Stimulated activated CD8-positive, alpha-beta memory T cell treated with anti-CD3 and anti-CD28 coated beads, Interleukin-15, amount 100 ng/mL, for 1 hour (primary cell): ENCODE measurements at places on chromosomes 5 and 9.

DNA sequence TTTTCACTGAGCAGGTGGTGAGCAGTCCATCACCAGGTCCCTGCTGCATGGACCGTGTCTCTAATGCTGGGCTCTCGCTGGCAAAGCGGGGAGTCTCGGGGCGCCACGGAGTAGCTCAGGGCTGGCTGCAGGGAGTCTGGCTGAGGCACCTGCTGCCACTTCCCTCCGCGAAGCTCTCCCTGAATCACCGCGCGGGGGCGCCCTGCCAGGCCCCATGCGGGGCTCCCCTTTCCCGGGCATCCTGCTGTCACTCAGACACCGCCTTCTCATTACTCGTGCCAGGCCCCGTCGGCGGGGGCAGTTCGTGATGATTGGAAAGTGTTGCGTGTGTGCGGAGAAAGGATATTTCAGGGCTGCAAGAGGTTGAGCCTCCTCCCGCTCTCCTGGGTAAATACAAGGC, 335.8 kb downstream of the IRX2 start:
- DNase-seq = no peak

DNA sequence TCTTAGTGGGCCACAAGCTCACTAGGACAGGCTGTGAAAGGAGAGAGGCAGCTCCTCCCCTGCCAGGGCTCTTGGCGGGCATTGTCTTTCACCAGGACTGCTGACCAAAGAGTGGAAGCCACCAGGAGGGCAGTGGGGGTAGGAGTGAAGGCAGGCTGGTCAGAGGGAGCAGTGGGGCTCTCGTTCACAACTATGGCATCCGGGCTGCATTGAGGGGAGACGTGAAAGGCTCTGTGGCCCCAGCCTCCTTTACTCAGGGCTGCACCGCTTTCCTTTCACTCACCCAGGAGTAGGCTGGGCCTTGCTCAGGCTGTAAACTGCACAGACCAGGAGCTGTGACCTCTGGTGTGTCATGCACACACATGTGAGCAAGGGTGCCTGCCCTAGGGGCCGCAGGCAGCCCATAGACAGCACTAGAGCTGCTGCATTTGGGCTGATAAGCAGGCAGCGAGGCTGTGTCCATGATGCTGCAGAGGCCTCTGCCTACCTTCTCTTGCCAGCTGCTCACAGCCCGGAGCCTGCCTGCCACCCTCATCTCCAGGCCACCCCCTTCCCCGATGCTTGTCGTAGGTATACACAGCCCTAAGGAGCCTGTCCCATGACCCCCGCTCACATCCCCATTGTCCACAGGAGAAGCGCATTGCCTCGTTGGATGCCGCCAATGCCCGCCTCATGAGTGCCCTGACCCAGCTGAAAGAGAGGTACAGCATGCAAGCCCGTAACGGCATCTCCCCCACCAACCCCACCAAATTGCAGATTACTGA, 130.4 kb downstream of the DAB2IP start:
- no peak for DNase-seq

DNA sequence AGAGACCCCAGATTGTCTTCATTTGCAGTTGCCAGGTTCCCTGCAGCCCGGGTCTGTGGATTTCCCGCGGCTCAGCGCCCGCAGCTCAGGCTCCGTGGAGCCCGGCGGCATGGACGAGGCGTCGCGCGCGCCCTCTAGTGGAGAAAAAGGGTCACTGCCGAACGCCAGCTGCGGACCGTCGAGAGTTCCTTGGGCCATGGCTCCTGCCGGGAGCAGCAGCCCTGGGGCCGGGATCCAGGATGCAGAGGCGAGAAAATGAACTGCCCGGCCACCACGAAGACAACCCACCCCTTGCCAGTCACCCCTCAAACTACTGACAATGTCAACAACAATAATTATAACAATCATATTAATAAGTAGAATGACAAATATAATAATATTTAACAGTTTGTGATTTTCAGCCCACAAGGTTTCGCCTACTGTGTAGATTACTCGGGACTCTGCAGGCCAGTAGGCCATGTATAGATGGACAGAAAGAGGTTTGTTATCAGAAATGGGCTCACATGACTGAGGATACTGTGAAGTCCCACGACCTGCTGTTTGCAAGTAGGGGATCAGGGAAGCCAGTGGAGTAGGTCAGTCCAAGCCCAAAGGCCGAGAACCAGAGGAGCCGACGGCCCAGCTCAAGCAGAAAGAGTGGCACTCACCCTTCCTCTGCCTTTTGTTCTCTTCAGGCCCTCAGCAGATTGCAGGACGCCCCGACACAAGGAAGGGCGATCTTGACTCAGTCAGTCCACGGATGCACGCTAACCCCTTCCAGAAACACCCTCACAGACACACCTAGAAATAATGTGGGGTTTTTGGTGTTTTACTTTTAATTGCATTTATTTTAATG, 43.1 kb downstream of the BOD1 start:
- peak; percentile 32 for DNase-seq

- no peak for DNase-seq
Observed at GRCh38 chr5:80705801-80706200, 51.0 kb upstream of the DHFR start.

DNA sequence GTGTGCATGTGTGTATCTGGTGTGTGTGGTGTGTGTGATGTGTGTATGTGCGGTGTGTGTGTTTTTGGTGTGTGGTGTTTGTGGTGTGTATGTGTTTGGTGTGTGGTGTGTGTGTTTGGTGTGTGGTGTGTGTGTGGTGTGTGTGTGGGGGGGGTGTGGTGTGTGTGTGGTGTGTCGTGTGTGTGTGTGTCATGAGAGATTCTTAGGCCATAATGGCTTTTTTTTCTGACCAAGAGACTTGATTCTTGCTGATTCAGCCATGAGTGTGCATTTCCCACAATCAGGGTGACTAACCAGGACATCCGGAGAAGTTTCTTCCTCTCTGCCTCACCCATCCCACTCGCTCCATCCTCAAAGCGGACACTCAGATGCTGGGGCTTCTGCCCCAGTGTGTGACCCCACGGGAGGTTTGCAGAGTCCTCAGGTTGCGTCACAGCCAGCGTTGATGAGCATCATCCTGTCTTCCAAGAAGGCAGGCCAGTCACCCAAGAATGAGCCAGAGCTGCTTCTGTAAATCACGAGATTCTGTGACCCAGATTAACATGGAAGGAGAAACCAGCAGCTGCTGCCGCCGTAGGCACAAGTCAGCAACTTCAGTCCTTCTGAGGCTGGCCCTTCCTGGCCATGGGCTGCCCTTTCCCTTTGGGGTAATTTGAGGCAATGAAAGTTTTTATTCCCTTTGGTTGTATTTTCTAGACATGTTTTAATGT, 12.5 kb upstream of the CTSL start:
- no peak for DNase-seq

DNA sequence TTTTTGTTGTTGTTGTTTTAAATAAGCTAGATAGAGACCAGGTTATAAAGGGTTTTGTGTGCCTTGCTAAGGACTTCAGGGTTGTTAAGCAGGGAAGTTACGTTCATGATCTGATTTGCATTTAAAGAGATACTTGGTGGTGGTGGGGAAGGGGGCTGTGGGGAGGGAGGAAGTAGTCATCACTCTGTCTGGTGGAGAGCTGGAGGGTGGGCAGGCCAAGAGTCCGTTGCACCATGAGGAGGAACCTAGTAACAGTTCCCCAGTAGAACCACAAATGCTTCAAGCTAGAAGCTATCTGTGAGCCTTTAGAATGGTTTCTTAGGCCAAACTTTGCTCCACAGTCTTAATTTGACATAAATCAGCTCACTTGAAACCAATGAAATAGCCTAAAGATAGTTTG, 18.7 kb upstream of the ROPN1L start:
- no peak for DNase-seq

DNA sequence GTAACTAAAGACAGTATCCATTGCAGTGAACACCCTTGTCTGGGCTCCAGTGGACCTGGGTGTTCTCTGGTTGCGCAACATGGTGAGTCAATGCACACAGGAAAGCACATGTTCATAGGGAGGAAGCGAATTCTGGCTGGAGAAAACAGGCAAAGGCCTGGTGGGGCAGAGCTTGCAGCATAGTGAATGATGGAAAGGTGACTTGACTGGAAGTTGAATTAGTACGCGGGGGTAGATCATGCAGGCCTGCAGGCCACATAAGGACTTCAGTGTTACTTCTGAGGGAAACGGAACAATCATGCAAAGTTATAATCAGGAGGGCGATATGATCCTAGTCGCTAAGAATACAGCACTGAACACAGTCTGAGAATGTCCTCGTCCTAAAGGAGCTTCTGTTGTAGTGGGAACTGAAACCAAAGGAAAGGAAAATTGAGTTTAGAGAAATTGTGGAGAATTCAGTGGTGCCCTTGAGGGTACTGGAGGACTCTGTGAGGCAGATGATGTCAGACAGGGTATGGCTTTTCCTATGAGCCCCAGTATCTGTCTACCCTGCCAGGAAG, 71.9 kb upstream of the RANBP3L start:
- DNase-seq = no peak

- no peak for DNase-seq
Observed at GRCh38 chr5:92694067-92694466, 887.0 kb downstream of the NR2F1-AS1 start.

DNA sequence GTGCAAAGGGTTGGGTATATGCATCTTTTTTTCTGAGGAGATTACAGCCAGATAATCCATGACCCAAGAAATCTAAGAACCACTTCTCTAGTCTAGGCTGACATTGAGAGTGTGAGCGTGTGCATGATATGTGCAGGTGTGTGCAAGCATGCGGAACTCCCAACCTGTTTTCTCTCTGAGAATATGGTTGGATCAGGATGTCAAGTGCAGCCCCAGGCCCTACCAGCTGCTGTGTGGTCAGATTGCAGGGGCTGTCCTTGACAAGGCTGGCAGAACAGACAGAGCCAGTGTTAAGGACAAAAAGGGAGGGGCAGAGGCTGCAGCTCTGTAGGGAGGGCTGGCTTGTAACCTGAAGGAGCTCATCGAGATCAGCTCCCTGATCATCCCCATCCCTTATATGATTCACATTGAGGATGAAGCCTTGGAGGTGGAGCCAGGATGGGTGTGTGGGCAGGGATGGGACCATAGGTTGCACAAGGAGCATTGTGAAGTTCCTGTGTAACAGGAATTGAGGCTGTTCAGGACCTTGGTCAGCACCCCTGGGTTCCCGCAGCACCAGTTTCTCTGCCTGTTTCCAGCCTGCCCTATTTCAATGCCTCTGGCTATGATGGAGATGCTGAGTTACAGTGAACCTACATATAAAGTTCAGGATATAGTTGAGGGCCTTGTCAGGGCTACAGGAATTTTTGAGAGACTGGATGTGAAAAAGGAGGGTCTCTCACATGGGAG, 52.6 kb upstream of the ARAP3 start:
- DNase-seq = no peak

DNA sequence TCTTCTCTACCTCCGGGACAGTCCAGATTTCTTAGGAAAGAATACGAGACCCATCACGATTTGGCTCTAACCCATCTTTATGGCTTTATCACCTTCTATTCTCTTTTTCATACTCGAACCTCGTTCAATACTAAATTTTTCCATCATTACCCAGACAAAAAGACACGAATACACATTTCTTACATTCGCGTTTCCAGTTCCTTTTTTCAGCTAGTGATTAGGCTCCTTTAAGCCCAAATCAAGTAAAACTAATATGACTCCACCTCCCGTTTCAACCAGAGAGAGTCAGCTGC, 506 bp downstream of the ZBTB6 start:
- DNase-seq = no peak

GRCh38 chr5:115857626-115858349, 16.1 kb downstream of the AP3S1 start:
- DNase-seq = no peak

- DNase-seq = no peak
Observed at GRCh38 chr5:52457810-52458209, 329.9 kb upstream of the ITGA1 start.

DNA sequence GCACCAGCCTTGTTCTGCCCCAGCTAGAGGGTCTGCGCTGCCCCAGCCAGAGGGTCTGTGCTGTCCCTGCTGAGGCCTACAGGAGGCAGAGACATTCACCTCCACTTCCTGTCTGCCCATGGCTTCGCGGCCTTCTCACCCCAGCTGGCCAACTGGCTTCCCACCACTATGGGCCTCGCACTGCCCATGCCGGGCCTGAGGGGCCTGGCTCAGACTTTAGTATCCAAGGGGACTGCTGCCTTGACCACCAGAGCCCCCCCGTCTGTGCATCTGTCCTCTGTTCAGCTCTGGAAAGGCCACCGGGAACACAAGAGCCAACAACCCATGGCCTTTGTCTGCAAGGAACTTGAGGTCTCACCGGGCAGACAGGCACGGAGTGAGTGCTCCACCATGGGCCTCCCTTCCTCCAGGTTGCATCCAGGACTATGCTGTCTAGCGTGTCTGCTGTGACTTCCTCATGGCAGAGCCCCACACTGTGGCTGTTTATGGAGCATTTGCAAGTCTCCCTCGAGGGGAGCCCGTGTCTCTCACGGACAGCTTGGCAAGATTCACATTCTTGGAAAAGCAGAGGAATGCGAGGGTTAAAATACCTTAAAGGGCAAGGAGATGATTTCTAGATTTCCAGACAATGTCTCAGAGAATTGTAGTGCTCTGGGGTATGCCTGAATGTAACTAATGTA, 1.7 kb downstream of the DCANP1 start:
- no peak for DNase-seq

- no peak for DNase-seq
Observed at GRCh38 chr5:171323806-171324632, 15.0 kb downstream of the TLX3 start.

- DNase-seq = no peak
Observed at GRCh38 chr5:81393783-81394718, at the start of gene ACOT12. Gene ACOT12 (minus strand): TSS chr5:81394134. CDS start chr5:81394114, 20 bp downstream.

- DNase-seq = no peak
Observed at GRCh38 chr5:10272053-10272874, 22.2 kb downstream of the CCT5 start.

DNA sequence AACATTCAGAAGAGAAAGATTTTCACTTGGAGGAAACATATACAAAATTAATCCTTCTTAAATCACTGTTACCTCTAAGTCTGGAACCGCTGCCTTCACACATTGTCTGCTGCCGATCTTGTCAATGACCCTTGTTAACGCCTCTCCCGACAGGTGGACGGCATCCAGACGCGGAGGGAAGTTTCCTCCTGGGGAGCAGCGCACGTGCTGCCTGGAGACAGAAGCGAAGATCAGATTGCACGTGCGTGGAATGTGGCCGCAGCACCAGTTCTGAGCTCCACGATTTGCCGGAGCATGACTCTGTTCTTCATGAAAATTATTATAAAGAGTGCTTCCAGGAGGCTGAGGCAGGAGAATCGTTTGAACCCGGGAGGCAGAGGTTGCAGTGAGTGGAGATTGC, 183.6 kb upstream of the IRX4 start:
- no peak for DNase-seq

DNA sequence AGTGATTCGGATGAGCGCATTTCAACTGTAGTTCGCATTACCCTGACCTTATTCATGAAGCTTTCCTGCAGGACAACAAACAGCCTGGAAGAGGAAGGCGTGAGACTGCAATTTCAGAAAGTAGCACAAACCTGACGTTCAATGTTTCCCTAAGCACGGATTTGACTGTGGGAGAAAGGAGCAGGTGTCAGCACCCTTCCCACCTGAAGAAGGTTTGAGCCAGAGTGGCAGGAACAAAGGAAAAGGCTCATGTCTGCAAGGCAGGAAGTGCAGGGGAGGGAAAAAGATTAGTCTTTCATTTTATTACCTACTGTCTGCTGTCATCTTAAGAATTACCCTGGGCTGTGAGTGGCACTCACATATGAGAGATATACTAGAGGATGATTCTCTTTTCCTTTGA, 114.0 kb downstream of the MED10 start:
- no peak for DNase-seq

- no peak for DNase-seq
Observed at GRCh38 chr9:95796029-95796428, 79.5 kb upstream of the ERCC6L2 start.
